ENCODE measurements at places on chromosomes 4 and X. TPM values are rescaled to one million over a fixed set of nuclear protein-coding genes. Genes with fewer than 3 reads are reported as not detected.

- DNase-seq, result no peak
Measured at GRCh38 chrX:77731821-77732419, 54.1 kb downstream of the ATRX start.

The XK gene
- total RNA-seq, result 0.63 TPM

- DNase-seq, result no peak
Measured at GRCh38 chr4:95839891-95840290, at the start of gene PDHA2. Gene PDHA2, plus strand, starts transcription at chr4:95840093. Its CDS starts 58 bp downstream, at chr4:95840151.

The DMRTC1 gene
- total RNA-seq, result not detected

- DNase-seq, result no peak
Measured at GRCh38 chrX:150536455-150537116, 31.8 kb upstream of the MTM1 start.

- no peak for DNase-seq
Measured at GRCh38 chrX:103781062-103781402, 4.4 kb downstream of the PLP1 start.
